ENCODE measurements at places on chromosomes 13 and 19.

DNA sequence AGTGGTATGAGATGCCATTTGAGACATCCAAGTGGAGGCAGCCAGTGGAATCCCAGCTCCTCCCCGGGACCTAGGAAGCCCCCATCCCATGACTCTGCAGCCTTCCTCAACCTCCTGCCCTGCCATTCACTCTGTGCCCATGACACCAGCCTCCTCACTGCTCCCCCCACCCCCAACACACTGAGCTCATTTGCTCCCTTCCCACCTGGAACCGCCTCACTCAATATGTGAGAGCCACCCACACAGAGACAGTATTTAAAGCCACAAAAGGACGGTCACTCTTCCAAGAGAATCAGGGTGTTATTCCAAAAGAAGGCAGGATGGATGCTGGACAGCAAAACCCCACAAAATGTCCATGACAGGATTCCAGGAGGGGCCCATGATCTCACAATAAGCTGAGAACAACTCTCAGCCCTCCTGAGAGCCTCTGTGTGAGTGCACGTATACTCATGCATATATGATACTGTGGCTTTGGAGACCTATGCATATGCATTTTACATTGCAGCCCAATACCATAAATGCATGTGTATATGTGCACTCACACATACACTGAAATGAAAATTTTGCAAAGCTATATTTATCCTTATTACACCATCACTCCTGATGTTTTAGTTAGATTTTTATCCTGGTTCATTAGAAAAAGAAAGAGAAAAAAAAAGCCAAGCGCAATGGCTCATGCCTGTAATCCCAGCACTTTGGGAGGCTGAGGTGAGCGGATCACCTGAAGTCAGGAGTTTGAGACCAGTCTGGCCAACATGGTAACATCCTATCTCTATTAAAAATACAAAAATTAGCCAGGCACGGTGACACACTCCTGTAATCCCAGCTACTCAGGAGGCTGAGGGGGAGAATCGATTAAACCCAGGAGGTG lies 10.8 kb upstream of the RANBP3 start:
- DNase-seq: peak; percentile 41

GRCh38 chr19:3565139-3565538 lies 7.6 kb upstream of the HMG20B start:
- DNase-seq: peak; percentile 72

GRCh38 chr19:17328517-17329365 lies 5.9 kb downstream of the ANO8 start:
- no peak for DNase-seq

DNA sequence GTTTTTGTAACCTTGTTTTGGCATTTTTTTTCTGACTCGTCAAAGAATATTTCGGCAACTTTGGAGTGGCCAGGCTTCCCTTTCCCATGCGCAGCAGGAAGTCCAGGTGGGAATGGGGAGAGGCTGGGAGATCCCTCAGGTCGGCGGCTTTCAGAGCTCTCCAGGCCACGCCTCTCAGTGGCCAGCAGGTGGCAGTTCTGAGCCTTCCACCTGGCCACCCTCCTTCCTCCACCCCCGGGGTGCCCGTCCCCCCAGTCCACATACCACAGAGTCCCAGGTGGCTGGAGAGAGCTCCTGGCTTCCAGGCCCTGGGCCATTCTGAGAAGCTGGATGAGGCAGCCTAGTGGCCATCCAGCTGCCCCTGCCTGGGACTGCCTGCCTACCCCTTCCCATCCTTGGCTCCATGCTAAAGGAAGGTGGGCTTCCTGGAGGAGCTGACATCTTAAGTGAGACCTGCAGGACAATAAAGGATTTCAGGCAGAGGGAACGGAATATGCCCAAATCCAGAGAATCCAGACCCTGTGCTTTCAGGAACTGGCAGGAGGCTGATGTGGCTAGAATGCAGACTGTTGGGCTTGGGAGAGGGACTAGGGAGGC lies 46.3 kb downstream of the CCNE1 start:
- no peak for DNase-seq

- DNase-seq: no peak
Measured at GRCh38 chr19:8307400-8307964, 676 bp downstream of the CD320 start.

All from choroid plexus epithelial cell (primary cell).